ENCODE measurements at places on chromosomes 4 and X.

DNA sequence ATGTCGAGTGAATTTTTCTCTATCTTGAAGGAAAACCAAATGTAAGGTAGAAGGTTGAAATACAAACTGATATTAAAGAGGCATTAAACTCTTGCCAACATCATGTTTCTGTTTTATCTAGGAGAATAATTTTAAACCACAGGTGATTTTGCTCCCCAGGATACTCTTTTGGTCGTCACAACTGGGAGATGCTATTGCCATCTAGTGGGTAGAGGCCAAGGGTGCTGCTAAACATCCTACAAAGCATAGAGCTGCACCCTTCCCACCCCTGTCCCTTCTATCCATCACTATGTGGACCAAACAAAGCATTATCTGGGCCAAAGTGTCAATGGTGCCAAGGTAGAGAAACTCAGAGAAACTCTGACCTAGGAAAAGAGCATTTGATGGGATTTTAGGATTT lies 154.6 kb upstream of the MAGEB2 start:
- no peak for DNase-seq

- DNase-seq, result no peak
Observed at GRCh38 chrX:48894891-48895290, 2.7 kb downstream of the TIMM17B start.

GRCh38 chr4:153318696-153319320 lies 25.7 kb upstream of the MND1 start:
- peak; percentile 84 for DNase-seq

DNA sequence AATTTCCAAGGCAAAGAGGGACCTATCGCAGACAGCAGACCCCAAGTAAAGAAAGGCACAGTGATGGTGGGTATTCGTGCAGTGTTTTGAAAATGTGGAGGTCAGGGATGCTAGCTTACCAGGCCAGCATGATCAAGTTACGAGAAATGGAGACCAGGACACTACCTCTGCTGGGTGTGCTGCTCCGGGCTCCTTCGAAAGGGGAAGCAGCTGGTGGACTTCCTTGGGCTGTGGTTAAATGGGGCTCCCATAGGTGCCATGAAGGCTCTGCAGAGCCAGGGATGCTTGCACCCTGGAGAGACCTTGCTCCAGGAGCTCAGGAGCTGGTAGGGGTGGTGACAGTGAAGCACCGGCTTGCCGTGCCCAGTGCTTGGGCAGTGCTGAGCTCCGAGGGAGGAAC lies 68.8 kb downstream of the TBL1X start:
- no peak for DNase-seq

Measured in hematopoietic multipotent progenitor cell treated with erythropoietin and hydrocortisone succinate and interleukin-3 and kit ligand, for 6 days (in vitro differentiated cells).